ENCODE measurements at places on chromosomes 11 and 22.
A peak's percentile ranks its signal among the peaks of the same experiment; 100 is the strongest.

DNA sequence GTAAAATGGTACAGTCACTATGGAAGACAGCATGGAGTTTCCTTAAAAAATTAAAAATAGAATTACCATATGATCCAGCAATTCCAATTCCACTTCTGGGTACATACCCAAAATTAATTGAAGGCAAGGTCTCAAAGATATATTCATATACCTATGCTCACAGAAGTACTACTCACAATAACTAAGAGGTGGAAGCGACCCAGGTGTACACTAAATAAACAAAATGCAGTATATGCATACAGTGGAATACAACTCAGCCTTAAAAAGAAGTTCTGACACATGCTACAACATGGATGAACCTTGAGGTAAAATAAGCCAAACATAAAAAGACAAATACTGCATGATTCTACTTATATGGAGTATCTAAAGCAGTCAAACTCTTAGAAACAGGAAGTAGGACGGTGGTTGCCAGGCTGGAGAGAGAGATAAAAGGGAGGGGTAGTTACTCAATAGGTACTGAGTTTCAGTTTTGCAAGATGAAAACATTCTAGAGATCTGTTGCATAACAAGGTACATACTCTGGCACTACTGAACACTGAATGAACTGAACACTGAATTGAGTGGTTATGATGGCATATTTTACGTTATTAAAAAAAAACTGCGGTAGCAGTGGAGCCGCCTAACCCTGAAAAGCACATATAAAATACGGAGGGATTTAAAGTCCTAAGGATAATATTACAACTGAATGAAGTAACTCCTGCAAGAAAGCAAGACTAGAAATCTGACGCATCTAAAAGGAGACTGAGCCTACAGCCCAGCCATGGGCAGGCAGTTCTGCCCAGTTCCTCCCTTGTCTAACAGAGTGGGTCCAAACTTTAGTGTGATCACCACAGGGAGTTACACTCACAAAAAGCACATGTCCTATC, 12.8 kb downstream of the DGCR2 start:
- DNase-seq = no peak

DNA sequence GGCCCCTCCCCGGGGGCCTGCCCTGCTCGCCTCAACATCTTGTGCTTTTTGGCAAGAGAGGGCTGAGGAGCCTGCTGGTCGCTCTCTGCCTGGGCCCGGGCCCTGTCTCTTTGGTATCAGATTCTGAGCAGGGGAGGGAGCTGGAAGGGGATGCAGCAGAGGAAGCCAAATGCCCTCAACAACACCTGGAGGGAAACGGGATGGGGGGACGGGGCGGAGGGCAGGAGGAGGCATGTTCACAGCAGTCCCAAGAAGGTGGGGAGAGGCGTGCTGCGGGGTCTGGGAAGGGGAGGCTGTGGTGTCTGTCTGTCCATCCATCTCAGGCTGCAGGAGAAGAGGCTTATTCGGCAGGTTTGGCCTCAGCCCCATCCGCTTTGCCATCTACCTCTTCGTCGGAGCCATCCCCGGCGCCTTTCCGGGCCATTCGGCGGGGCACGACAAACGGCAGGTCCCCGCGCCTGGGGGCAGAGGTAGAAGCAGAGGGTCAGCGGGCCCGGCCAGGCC, 29.4 kb downstream of the APOL1 start:
- DNase-seq = no peak

GRCh38 chr11:103202048-103202651, 92.9 kb downstream of the DYNC2H1 start:
- peak; percentile 50 for DNase-seq

DNA sequence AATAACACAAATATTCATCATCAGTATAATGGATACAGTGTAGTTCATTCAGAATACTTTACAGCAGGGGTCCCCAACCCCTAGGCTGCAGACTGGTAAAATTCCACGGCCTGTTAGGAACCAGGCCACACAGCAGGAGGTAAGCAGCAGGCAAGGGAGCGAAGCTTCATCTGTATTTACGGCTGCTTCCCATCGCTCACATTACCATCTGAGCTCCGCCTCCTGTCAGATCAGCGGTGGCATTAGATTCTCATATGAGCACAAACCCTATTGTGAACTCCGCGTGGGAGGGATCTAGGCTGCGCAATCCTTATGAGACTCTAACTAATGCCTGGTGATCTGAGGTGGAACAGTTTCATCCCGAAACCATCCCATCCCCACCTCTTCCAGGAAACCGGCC, 125.1 kb downstream of the SERGEF start:
- no peak for DNase-seq

DNA sequence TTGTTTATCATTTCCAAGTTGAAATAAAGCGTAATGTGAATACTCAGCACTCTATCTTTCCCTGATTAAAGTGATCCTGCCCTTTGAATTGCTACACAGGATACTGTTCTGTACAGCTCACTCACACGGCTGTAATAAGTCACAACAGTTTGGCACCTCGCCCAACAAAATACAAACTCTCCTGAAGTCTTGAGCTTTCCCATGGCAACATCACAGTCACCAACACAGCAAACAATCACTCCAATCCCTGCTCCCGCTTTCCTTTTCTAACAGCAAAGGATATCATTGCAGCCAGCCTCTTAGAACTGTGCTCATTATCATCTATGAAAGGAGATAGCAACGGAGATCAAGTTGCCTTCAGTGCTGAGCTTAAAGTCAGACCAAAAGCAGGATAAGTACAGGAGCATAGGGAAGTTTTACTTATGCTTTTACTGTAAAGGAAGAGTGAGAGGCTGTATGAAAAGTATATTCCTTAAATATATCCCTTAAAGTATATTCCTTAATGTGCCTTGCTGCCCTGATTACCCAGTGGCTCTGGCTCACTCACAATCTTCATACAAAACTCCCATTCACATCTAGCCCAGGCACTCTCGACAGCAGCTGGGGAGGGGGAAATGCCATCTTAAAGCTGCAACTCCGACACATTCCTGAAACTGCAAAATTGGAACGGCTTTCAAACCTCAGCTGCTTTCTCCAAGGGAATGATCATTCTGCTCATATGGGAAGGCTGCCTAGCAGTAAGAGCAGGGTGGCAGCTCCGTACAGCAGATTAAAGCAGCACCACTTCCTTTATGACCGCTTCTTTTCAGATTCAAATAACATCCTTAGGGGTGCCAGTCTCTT, 35.8 kb downstream of the MAML2 start:
- peak; percentile 86 for DNase-seq

GRCh38 chr22:37848587-37849088, 581 bp upstream of the EIF3L start:
- no peak for DNase-seq

DNA sequence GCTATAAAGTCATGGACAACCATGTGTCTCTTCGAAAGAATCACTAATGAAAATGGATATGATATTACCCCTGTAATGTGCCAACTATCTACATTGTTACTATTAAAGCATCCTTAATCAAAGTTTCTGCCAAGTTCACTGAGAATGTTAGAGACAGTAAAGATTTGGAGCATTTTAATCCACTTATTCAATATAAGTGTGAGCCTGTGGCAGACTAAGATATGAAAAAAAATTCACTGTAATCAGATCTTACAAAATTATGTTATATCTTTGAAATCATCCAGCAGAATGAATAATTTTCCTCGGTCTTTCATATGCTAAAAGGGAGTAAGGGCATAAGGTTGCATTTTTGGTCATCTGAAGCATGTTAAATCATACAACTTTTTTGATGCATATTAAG, 49.9 kb downstream of the MAML2 start:
- no peak for DNase-seq

DNA sequence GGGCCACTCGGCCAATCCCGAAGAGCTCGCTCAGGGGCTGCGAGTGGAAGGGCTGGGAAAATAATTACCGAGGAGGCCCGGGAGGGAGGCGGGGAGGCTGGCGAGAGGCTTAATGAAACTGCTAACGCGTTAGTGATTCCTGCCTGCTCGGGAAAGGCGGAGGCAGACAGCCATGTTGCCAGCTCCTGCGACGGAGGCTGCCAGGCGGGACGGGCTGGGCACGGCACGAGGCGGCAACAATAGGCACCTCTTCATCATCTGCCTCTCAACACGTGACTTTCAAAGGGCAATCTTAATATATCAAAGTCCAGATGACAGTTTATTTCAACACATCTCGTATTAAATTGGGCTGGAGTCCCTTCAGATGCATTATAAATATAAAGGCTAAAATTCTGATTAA, 68.0 kb upstream of the TCF20 start:
- DNase-seq = no peak

GRCh38 chr11:123659311-123659710, 4.9 kb upstream of the SCN3B start:
- no peak for DNase-seq

- no peak for DNase-seq
Observed at GRCh38 chr22:33588860-33589259, 331.4 kb downstream of the LARGE1 start.

DNA sequence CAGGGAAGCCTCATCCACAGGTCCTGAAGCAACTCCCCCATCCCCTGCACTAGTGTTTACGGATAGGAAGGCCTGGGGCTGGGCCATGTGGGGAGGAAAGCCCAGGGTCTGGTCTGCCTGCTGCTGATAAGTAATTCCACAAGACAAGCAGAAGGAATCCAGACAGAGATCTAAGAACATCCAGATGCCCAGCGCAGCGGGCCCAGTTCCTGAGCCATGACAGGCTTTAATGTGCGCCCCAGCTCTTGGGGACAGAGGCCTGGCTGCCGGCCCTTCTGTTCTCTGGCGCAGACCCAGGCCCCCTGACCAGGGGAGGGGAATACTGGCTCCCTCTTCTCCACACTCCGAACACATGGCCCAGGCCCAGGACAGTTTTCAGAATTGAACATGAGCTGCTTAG, 28.8 kb upstream of the ETS1 start:
- no peak for DNase-seq
